ENCODE measurements at places on chromosomes 3 and 15. TPM values are rescaled to one million over a fixed set of nuclear protein-coding genes. Genes with fewer than 3 reads are reported as not detected.

CASR gene
- not detected for polyA plus RNA-seq

RBP2 gene
- not detected for polyA plus RNA-seq

RHOV gene
- polyA plus RNA-seq: 1.2 TPM

ANKUB1 gene
- 0.77 TPM for polyA plus RNA-seq

FGF12 gene
- polyA plus RNA-seq: 4.1 TPM

TUSC7 gene
- not detected for polyA plus RNA-seq

MYL3 gene
- not detected for polyA plus RNA-seq

SMAD6 gene
- polyA plus RNA-seq: 0.01 TPM

IGSF10 gene
- 0.01 TPM for polyA plus RNA-seq

PLA2G4F gene
- polyA plus RNA-seq: 4.4 TPM

HCN4 gene
- not detected for polyA plus RNA-seq

LEKR1 gene
- 0.14 TPM for polyA plus RNA-seq

RFC4 gene
- 22.8 TPM for polyA plus RNA-seq

CFAP91 gene
- polyA plus RNA-seq: not detected

GABPB1 gene
- polyA plus RNA-seq: 16.3 TPM

MASP1 gene
- not detected for polyA plus RNA-seq

SCAMP2 gene
- polyA plus RNA-seq: 83.5 TPM

PLA2G4D gene
- 0.45 TPM for polyA plus RNA-seq

PLS1 gene
- polyA plus RNA-seq: 10.3 TPM

LMAN1L gene
- polyA plus RNA-seq: not detected

SLC38A3 gene
- not detected for polyA plus RNA-seq

KLHL25 gene
- polyA plus RNA-seq: 4.4 TPM

POTEB2 gene
- not detected for polyA plus RNA-seq

PSMD6 gene
- 95.2 TPM for polyA plus RNA-seq

IQCB1 gene
- polyA plus RNA-seq: 8.7 TPM

SKOR1 gene
- polyA plus RNA-seq: 0.03 TPM

RBMS3 gene
- 2.3 TPM for polyA plus RNA-seq

CNTN4 gene
- not detected for polyA plus RNA-seq

ADGRG7 gene
- 0.06 TPM for polyA plus RNA-seq

GOLGA6B gene
- not detected for polyA plus RNA-seq

NR1I2 gene
- polyA plus RNA-seq: not detected

FGD5 gene
- not detected for polyA plus RNA-seq

GOLGA8S gene
- 0.01 TPM for polyA plus RNA-seq

HAUS2 gene
- polyA plus RNA-seq: 22.8 TPM

ST3GAL6 gene
- polyA plus RNA-seq: 4.0 TPM

HDC gene
- polyA plus RNA-seq: not detected

GXYLT2 gene
- 1.4 TPM for polyA plus RNA-seq

AADACL2 gene
- not detected for polyA plus RNA-seq

HYAL1 gene
- 24.5 TPM for polyA plus RNA-seq

RCCD1 gene
- polyA plus RNA-seq: 7.8 TPM

AMT gene
- 9.0 TPM for polyA plus RNA-seq

RETNLB gene
- not detected for polyA plus RNA-seq

AQP9 gene
- polyA plus RNA-seq: 3.6 TPM

CCK gene
- polyA plus RNA-seq: 8.2 TPM

STX19 gene
- 0.30 TPM for polyA plus RNA-seq

ADAMTSL3 gene
- 0.01 TPM for polyA plus RNA-seq

RMDN3 gene
- 22.2 TPM for polyA plus RNA-seq

IREB2 gene
- polyA plus RNA-seq: 20.5 TPM

ZNF662 gene
- polyA plus RNA-seq: 0.57 TPM

BFSP2 gene
- polyA plus RNA-seq: not detected

ZPLD1 gene
- 2.1 TPM for polyA plus RNA-seq

LPCAT4 gene
- 43.3 TPM for polyA plus RNA-seq

FILIP1L gene
- 27.4 TPM for polyA plus RNA-seq

PLSCR5 gene
- polyA plus RNA-seq: not detected

CCDC39 gene
- polyA plus RNA-seq: not detected

SMC4 gene
- 45.2 TPM for polyA plus RNA-seq

HRG gene
- polyA plus RNA-seq: 0.03 TPM

AADAC gene
- not detected for polyA plus RNA-seq

TPRG1 gene
- polyA plus RNA-seq: 1.3 TPM

ITPR1 gene
- 2.3 TPM for polyA plus RNA-seq
